Mesenchymal stem cell (in vitro differentiated cells and primary cell): ENCODE measurements at places on chromosomes 4 and X.

DNA sequence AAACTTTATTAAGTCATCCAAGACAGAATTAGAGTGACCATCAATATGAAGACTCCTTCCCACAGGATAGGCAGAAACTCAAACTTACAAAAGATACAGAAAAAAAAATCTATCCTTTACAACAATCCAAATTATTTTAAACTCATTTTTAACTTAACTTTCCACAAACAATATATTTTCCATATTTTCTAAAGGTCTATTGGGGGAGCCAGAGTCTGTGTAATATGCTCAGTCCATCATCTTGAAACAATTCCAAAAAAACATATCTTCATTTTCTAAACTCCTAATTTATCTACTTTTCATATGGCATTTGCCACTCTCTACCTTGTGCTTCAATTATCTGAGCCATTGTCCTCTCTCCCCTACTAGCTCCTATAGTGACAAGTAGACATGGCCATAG is 378.1 kb downstream of the PDGFC start:
- DNase-seq = no peak
- no peaks in the 10 kb centered on the region for H3K36me3 ChIP-seq
- no peak overlapping the region for H3K27ac ChIP-seq
- peaks cover 2% of the 10 kb centered on the region for H3K4me1 ChIP-seq
- H3K4me3 ChIP-seq = no peak overlapping the region

GRCh38 chrX:129665916-129666644 is 11.3 kb upstream of the APLN start:
- no peaks in the 10 kb centered on the region for H3K36me3 ChIP-seq
- H3K4me1 ChIP-seq = peaks cover 3% of the 10 kb centered on the region
- no peak overlapping the region for H3K4me3 ChIP-seq
- peak; percentile 72 for DNase-seq
- no peaks in the 10 kb centered on the region for H3K27me3 ChIP-seq
- H3K27ac ChIP-seq = peak overlapping the region; percentile 91

DNA sequence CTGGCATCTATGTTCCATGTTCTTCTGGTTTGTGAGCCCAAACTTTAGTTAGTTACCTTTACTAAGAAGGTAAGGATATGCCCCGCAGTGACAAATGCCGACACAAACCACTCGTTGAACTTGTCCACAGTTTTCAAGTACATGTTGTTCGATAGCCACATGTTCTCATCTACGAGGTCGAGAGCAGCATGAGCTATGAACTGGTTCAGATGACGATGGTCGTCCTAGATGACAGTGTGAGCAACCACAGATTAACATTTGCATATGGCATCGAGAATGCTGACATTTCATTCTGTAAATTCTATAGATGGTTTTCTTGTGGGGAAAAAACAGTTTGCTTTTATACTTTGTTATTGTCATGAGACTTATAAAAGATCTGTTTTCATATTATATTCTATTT is 18.0 kb downstream of the TRAPPC2 start:
- H3K27me3 ChIP-seq = no peaks in the 10 kb centered on the region
- H3K27ac ChIP-seq = no peak overlapping the region
- H3K4me3 ChIP-seq = no peak overlapping the region

DNA sequence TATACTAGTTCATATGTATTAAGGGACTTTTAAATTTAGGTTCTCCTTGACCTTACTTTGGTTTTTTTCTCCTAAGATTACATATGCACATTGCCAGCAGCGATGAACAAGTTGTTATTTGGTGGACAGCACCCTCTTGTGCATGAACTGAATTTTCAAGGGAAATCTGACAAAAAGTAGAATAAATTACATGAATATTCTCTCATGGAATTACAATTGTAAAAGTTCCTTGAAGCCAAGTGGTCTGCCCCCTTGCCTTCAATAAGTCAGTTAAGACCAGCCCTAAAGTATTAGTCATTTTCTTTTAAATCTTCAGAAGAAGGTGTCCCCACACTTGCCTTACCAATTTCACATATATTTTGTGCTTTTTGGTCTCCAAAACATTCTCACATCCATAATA is 30.7 kb upstream of the SMARCA5 start:
- no peak overlapping the region for H3K27ac ChIP-seq
- no peaks in the 10 kb centered on the region for H3K4me1 ChIP-seq
- H3K27me3 ChIP-seq = no peaks in the 10 kb centered on the region
- peak; percentile 64 for DNase-seq
- no peaks in the 10 kb centered on the region for H3K36me3 ChIP-seq

- DNase-seq = peak; percentile 11
- peak overlapping the region; percentile 73 for H3K27ac ChIP-seq
Measured at GRCh38 chrX:74534569-74535038, 79.8 kb downstream of the RLIM start.

DNA sequence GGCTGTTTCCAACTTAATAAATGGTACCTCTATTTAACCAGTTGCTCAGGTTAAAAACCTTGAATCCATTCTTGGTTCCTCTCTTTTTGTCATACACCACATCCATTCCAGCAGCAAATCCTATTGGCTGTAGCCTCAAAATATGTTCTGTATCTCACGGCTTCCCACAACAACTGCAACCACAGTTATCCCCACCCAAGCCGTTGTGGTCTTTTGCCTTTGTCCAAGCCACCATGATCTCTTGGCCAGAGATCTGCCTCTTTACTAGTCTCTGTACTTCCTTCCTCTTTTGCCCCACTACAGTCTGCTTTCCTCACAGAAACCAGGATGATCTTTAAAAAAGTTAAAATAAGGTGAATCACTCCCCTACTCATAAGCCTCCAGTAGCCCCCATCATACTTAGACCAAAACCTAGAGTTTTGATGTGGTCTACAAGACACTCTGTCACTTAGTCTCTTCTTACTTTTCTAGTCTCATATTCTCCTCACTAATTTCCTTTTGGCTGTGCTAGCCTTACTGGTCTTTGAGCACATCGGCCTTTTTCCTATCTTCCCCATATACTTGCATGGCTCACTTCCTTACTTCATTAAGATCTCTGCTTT is 10.3 kb downstream of the MAOA start:
- H3K27me3 ChIP-seq = no peaks in the 10 kb centered on the region
- no peak for DNase-seq
- H3K27ac ChIP-seq = no peak overlapping the region
- H3K36me3 ChIP-seq = no peaks in the 10 kb centered on the region

- H3K4me3 ChIP-seq = no peak overlapping the region
- no peak overlapping the region for H3K27ac ChIP-seq
Measured at GRCh38 chrX:76076124-76076523, 96.7 kb upstream of the PBDC1 start.

DNA sequence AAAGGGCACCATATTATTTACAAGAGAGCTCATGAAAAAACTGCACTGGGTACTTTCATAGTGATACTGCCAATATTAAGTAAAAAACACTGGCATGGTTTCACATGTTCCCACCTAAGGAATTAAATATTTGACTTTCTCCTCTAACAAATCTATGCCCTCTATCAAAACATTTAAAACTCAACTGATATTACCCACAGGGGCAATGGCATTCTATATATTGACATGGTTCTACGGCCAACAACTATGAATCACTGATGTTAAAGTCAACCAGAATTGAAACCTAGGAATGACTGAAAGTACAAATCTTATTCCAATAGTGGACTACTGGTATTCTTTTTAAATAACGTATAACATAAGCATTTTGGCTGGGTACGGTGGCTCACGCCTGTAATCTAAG is 28.2 kb downstream of the PHKA2 start:
- H3K36me3 ChIP-seq = peaks cover 7% of the 10 kb centered on the region
- no peak for DNase-seq
- no peaks in the 10 kb centered on the region for H3K4me1 ChIP-seq

DNA sequence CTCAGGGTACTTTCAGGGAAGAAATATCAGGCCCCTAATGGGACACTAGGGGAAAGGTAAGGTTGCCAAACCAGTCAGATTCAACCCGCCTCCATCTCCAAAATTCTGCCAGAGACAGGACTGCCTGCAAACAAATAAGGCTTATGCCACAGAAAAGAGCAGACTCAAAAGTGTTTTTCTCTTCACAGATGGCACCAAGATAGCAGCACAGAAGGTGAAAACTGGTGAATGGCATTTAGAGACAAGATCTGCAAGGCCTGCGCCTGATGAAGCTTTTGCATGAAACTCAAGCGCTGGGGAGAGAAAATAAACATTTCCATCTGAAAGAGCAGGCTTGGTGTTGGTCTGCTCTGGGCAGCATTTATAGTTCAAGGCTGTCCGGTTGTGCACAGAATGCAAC is 27.9 kb downstream of the AMOT start:
- no peak overlapping the region for H3K4me3 ChIP-seq
- no peaks in the 10 kb centered on the region for H3K36me3 ChIP-seq
- H3K4me1 ChIP-seq = peaks cover 4% of the 10 kb centered on the region
- no peaks in the 10 kb centered on the region for H3K27me3 ChIP-seq
- no peak overlapping the region for H3K27ac ChIP-seq

DNA sequence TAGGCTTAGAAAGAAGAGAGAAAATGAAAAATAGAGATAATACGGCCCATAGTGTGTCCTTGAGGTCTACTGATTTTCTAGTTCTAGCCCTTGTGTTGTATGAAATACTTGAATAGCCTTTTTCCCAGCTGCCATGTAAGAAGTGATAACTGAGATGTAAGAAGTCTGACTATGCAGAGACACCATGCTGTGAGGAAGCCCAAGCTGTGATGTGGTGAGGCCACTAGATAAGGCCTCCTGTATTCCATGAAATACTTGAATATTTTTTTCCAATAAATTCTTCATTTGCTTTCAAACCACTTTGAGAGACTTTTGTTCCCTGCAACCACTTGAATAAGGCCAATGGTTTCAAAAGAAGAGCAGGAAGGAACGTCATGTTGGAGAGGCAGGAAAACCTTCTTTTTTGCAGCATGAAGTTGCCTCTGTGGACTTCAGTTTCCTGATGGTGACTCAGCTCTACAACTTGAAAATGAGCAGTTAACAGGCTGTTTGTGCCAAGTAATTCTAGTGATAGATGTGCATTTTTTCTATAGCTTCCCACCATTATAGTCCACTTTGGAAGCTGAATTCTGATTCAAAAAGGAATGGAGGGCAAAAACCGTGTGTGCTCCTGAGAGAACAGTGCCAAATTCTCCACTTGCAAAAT is 25.5 kb upstream of the FAM9C start:
- no peaks in the 10 kb centered on the region for H3K36me3 ChIP-seq
- DNase-seq = no peak

DNA sequence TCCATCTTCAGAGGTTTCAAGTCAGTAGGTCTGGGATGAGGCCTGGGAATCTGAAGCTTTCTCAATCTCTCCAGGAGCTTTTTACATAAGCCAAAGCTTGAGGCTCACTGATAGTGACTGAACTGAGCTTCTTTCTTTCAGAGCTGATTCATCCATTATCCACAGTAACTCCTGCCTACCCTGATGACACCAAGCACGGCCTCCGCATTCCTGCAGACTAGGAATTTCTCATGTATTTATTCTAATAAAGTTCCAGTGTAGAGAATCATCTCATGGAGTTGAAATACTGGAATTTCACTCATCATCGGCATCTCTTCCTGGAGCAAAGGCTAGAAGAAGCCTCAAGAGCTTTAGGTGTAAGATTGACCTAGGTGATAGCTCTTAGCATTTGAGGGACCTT is 12.1 kb upstream of the DCTD start:
- H3K27ac ChIP-seq = peak overlapping the region; percentile 86
- H3K27me3 ChIP-seq = no peaks in the 10 kb centered on the region
- no peak overlapping the region for H3K4me3 ChIP-seq

DNA sequence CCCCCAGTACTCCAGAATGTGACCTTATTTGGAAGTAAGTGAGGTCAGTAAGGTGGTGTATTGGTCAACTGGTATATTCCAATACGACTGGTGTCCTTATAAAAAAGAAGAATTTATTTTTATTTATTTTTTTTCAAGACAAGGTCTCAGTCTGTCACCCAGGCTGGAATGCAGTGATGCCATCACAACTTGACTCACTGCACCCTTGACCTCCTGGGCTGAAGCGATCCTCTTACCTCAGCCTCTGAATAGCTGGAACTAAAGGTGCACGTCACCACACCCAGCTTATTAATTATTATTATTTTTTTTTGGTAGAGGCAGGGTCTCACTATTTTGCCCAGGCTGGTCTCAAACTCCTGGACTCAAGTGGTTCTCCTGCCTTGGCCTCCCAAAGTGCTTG is 115.1 kb upstream of the PITX2 start:
- H3K27me3 ChIP-seq = no peaks in the 10 kb centered on the region
- DNase-seq = no peak
- no peaks in the 10 kb centered on the region for H3K36me3 ChIP-seq
- H3K4me3 ChIP-seq = no peak overlapping the region

GRCh38 chr4:47065051-47065481 is 33.7 kb downstream of the GABRB1 start:
- H3K4me3 ChIP-seq = no peak overlapping the region
- no peak overlapping the region for H3K27ac ChIP-seq
- no peaks in the 10 kb centered on the region for H3K4me1 ChIP-seq
- peaks cover 5% of the 10 kb centered on the region for H3K27me3 ChIP-seq
- no peak for DNase-seq

DNA sequence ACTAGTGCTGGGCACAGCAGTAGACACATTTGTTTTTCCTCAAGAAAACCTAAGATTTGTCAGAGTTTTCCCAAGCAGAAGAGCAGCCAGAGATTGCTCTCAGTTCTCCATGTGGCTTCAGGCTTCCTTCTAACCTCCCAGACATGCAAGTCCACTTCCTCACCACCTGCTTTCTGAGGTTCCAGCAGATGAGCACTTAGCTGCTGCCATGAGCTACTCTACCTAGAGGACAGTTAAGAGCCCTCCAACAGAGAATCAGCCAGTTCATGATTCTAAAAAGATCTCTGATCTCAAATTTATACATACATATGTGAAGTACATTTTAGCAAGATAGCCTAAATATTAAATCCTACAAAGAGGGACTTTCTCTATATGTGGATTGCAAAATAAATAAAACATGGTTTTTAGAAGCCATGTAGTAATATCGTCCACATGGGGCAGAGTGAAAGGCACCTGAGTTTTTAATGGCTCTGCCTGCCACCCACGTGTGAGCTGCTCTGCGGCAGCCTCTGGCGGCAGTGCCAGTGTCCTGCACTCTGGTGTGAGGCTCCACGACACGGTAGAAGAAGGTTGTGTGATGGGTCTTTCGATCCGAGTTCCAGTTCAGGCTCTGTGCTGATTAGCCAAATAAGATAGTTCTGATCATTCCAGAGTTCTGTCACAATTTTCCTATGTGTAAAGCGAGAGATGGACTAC is 10.3 kb downstream of the CYP4V2 start:
- H3K4me3 ChIP-seq = no peak overlapping the region
- no peaks in the 10 kb centered on the region for H3K27me3 ChIP-seq
- peaks cover 43% of the 10 kb centered on the region for H3K36me3 ChIP-seq
- no peak overlapping the region for H3K27ac ChIP-seq
- no peaks in the 10 kb centered on the region for H3K4me1 ChIP-seq
- DNase-seq = peak; percentile 17

GRCh38 chrX:149371986-149372385 is 133.1 kb downstream of the IDS start:
- H3K4me3 ChIP-seq = no peak overlapping the region
- no peak overlapping the region for H3K27ac ChIP-seq
- DNase-seq = no peak
- no peaks in the 10 kb centered on the region for H3K4me1 ChIP-seq

DNA sequence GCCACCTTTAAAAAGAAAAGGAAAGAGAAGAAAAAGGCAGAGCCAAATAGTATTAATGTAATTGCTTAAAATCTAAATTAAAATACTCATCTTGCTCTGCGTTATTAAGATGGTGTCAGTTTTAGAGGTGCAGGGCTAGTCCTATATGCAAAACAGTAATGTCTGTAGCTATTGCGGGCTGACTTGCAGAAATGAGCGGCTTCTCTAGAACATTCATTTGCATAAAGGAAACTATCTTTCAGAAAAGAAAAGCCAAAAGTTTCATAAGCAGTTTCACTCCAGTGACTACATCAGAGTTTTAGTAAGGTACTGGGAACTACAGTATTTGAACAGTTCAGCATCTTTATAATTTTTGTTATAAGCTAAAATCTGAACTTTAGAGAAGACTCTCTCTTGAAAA is 6.0 kb downstream of the SMAD1 start:
- no peaks in the 10 kb centered on the region for H3K27me3 ChIP-seq
- H3K36me3 ChIP-seq = no peaks in the 10 kb centered on the region
- no peak for DNase-seq
- peaks cover 2% of the 10 kb centered on the region for H3K4me1 ChIP-seq
- H3K27ac ChIP-seq = no peak overlapping the region
